ENCODE measurements at places on chromosomes 7 and 10.

- no peak for DNase-seq
These were observed 60.3 kb downstream of the WNT2 start for GRCh38 chr7:117262546-117262945.

- no peak for DNase-seq
These were observed 206.8 kb downstream of the TPK1 start for GRCh38 chr7:144629011-144629410.

DNA sequence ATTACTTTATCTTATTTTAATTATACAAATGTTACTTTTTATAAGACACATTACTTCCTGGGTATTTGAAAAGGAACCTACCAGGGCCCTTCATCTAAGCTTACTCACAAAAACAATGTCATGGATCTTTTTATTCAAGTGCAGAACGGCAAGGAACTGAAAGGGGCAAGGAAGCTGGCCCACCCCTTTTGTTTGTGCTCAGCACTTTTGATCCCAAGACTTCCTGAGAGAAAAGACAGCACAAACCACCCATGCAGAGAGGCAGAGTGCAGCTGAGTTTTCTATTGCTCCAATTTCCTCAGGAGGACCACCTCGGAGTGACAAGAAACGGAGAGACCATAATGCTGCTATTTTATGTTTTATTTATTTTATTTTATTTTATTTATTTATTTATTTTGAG, 232.0 kb upstream of the NRP1 start:
- DNase-seq, result no peak

- no peak for DNase-seq
These were observed 15.6 kb upstream of the LMTK2 start for GRCh38 chr7:98091061-98091460.

- peak; percentile 81 for DNase-seq
These were observed 265.9 kb upstream of the ZMIZ1 start for GRCh38 chr10:78802866-78803265.

DNA sequence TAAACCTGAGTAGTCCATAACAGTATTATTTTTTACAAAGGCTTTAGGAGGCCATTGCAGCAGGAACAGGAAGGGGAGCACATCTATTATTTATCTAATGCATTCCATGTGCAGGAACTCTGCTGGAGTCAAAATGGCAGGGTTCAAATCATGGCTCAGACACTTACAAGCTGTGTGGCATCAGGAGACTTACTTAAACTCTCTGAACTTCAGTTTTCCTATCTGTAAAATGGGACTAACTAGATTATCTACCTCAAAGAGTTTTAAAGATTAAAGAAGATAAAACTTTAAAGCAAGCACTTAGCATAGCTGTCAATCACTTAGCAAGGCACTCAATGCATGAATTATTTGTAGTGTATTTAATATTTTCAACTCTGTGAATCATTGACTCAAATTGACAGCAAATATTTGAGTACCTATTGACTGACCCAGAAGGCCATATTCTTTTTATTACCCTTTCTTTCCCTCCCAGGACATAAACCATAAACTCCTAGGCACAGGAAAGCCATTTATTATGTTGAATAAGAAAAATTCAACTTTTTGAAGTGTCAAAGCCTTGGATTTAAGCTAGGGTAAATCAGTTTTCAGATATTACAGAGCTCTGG, 115.8 kb upstream of the FAM204A start:
- no peak for DNase-seq

DNA sequence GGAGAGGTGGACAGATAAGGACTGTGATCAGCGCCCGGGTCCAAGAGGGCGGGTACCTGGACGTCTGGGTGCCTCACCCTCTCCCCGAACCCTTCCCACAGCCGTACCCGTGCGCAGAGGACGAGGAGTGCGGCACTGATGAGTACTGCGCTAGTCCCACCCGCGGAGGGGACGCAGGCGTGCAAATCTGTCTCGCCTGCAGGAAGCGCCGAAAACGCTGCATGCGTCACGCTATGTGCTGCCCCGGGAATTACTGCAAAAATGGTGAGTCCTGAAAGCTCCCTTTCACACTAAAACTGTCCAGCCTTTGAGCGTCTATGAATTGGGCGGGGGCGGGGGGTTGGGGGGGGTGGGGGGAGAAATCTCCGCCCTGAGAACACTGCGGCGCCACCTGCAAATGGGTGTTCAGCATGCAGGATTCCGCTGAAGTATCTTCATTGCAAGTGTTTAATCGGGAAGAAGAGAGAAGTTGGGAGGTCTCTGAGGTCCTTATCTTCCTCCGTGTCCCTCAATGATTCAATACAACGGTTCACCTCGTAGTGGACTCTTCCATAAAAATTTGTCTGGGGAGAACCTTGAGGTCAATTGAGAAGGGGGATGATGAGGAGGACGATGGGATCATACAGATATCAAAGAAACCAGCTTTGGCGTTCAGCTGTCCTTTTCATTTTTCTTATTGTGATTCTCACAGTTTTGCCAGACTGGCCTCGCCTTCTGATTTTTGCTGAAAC, 906 bp downstream of the DKK1 start:
- peak; percentile 41 for DNase-seq

DNA sequence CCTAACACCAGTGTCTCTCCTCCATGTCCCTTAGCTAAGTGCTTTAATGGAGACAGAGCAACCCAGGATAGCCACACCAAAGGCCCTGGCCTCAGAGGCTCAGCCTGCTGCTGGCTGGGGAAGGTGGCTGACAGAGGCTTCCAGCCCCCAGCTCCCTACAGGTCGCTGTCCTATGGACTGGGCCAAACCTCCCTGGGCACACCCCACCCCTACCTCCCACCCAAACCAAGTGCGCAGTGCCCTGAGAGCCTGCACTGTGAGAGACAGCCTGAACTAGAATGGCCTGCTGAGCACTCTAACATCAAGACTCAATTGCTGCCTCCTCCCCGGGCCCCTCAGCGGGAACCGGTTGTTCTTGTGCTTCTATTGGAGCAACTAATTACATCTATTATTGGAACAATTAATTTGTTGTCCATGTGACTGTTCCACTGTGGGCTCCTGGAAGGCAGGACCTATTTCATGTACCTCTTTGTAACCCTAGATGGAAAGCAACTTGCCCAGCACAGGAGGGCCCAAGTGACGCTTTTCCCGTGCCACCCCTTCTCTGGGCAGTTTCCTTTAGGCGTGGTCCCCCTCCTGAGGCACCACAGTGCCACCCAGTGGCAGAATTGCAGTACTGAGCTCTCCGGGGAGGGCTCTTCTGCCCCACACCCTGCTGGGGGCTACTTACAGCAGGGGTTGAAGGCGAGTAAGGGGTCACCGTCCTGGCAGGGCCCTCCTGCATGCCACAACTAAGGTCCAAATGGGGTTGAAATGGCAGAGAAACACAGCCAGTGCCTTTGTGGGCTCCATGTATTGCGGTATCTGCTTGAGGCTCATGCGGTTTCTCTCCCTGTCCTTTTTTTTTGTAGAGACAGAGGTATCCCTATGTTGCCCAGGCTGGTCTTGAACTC, 63.7 kb upstream of the WAPL start:
- peak; percentile 74 for DNase-seq

All from fibroblast of skin of scalp (primary cell).